ENCODE measurements at places on chromosomes 7 and 10. TPM values are rescaled to one million over a fixed set of nuclear protein-coding genes. Genes with fewer than 3 reads are reported as not detected.

Gene ARHGAP22
- 2.5 TPM for polyA plus RNA-seq

Gene MOGAT3
- polyA plus RNA-seq: not detected

Gene ASIC3
- 38.8 TPM for polyA plus RNA-seq

Gene C7orf25
- 10.3 TPM for polyA plus RNA-seq

DNA sequence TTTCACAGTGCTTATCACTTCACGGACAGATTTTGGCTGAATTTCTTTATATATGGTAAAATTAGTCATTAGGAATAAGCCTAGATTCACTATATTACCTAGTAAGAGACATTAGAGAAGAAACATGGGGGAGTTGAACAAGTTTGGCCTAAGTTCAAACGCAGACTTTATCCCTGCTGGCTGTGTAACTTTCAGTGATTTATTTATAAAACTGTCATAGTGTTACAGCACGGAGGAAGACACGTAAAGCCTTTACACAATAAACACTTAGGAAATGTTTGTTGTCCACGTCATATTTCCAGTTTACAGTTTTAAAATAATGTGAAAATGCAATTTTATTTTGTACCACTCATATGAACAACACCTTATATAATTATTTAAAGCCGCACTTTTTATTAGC is 661.5 kb downstream of the MAGI2 start:
- no peak for DNase-seq

GRCh38 chr10:121662945-121663917 is 65.0 kb upstream of the FGFR2 start:
- DNase-seq: no peak

DNA sequence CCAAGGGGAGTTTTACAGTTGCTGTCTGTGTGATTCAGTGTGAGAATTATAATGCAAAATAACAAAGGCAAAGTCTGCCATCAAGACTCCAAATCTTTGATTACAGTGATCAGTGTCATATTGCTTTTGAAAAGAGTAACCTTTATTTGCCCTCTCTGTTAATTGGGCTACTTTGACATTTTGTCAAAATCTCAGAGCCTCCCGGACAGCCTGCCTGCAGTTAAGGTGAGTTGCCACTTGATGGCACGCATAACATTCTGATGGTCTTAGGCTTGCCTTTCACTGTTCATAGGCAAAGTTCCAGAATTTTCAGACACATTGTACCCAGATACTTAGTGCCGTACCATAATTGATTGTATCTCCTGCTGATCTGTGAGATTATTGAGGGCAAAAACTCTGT is 253.5 kb downstream of the ABCA13 start:
- no peak for DNase-seq

- DNase-seq: no peak
Measured at GRCh38 chr7:135817583-135817982, 69.0 kb upstream of the FAM180A start.

DNA sequence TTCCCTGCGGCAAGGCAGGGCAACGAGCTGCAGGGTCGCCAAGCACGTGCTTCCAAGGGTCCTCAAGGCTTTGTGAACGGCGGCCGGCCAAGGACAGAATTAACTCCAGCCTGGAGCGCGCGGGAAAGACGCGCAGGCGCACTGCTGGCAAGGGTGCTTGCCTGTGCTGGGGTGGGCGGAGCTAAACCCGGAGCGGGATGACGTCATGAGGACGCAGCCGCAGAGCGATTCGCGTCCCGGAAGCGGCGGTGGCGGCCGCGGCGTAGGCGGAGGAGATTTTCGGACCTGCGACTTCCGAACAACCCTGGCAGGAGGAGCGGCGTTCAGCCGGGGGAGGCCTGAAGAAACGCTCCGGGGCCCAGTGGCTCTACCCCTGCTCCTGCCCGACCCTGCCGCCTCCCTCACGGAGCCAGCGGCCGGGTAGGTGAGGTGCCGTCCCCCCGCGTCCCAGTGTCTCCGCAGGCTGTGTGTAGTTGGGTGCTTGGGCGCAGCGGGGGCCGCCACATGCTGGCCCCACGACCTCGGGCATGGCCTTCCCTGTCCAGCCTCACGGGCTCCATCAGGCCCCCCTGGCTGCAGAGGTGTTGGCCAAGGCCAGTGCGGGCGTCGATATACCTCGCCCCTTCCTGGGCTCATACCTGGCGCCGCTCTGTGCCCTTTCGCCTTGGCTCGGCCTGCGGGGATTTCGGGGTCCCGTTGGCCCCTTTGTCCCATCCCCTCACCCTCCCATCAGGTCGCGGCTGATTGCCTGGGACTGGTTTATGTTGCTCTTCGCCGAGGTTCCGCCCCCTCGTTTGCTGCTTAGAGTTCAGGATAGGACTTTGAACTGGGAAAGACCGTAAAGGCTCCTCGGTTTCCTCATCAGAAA is at the start of gene ZFYVE27:
TSS of gene ZFYVE27 (plus strand) at position 227 of the 868 bp plus-strand sequence. CDS start 1,350 bp downstream, outside the sequence.
- DNase-seq: peak; percentile 98

DNA sequence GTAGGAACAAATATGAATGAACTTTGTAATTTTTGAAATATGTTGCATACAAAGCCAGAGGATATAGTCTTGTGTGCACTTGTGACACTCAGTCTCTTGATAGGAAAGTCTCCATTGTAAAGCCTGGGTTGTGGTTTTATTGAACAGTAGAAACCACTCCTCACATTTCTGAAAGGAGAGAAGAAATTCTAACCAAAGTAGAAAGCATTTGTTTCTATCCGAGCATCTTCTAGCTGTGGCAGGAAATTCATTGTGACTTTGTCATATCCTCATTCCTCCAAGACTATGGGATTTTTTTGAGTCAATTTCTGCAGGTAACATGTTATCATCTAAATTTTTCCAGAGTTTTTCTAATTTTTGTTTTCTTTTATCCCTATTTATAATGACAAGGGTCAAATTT is 55.5 kb upstream of the NCF1 start:
- no peak for DNase-seq

Measured in heart right ventricle (tissue), 16 donors.